ENCODE measurements at places on chromosomes 1 and 21. TPM values are rescaled to one million over a fixed set of nuclear protein-coding genes. Genes with fewer than 3 reads are reported as not detected.

GRCh38 chr1:33433509-33434362 is 2.8 kb upstream of the PHC2 start:
- peak; percentile 20 for DNase-seq

EPHA8 gene
- total RNA-seq, result 0.52 TPM

GABRD gene
- total RNA-seq, result not detected

DNA sequence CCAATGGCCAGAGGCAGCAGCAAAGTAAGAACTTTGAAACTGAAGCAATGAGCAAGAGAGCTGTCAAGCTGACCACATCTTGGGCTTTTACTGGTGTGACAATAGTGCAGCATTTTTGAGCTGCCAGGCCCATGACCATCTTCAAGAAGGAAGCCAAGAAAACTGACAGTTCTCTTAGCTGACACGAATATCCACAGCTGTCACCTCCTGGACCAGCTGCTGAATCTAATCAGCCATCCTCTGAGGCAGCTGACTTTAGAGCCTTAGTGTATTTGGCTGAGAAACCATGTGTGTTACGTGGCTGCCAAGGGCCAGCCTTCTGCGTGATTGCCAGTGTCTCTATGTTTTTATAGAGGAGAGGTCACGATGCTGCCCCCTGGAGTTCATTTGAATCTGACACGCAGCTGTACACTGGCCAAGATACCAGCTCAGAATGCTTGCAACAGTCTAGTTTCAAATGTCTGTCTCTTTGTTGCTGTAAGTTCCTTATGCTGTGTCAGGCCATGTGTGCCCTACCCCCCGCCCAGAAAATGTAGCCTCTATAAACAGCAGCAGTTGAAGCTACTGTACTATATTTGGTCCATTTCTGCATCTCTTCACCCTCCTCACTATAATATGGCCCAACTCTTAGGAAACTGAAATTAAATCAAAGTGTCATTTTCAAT is 39.7 kb downstream of the PALMD start:
- DNase-seq, result peak; percentile 77

ZNF593OS gene
- not detected for total RNA-seq

DNA sequence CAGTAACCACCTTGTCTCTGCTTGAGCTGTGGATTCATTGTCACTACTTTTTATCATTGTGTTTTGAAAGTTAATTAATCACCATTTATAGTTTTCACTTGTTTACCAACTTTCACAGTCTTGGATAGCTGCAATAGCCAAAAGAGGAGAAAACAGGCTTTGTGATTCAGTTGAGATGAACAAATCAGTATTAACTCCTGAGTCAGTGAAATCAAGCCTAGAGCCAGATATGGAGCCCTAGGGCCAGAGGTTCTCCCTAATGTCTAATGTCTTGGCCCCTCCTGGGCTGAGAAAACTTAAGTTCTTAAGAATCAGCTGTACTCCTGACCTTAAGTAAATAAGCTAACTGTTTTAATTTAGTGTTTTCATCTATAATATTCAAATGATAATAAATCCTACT is 228.8 kb downstream of the DNM3 start:
- DNase-seq, result no peak

C1QB gene
- total RNA-seq, result 85.4 TPM

GRCh38 chr1:152111515-152111968 is 3.7 kb downstream of the TCHH start:
- peak; percentile 3 for DNase-seq

DNA sequence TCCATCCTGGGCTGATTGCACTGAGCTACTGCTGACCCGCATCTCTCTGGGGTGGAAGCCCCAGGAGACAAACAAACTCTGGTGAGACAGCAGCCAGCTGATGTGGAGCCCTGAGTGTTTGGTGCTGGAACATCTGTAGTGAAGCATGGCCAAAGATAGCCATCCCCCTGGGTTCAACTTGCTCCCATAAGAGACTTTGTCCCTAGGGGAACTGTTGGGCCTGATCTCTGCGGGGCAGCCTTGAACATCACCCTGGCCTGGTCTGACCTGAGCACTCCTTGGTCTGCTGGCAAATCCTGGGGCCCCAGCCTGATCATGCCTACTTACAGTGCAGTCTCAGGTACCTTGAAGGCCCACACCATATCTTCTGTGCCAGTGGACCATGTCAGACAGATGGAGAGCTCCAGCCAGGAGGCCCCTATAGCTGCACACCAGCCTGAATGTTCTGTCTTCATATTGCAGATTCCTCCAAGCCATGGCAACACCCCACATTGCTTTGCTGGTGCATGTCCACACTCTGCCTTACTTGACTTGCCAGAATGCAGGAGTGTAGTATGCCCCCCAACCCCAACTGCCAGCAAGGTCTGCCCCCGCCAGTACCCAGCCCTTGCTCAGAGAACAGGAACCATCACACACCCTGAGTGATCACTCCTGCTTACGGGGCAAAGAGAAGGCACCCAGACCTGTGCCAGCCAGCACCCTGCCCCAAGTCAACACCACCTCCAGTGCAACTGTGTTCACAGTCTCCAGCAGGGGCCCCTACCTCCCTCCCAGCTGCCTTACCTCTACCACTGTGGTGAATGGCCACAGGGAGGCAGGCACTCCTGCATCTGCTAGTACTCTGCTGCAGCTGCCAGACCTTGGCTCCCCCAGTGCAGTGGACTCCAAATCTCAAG is 690.5 kb upstream of the NR5A2 start:
- DNase-seq, result no peak

PAFAH2 gene
- total RNA-seq, result 46.4 TPM

EPRS1 gene
- total RNA-seq, result 37.6 TPM

- no peak for DNase-seq
These were observed 7.7 kb downstream of the AIM2 start for GRCh38 chr1:159068886-159069285.

FLAD1 gene
- total RNA-seq, result 10.1 TPM

- DNase-seq, result no peak
These were observed 90.9 kb downstream of the RGS7 start for GRCh38 chr1:241266121-241266520.

GRCh38 chr1:27971674-27972073 is 11.9 kb downstream of the XKR8 start:
- no peak for DNase-seq

APCS gene
- 0.99 TPM for total RNA-seq

GRCh38 chr1:12547586-12548225 is 70.3 kb downstream of the DHRS3 start:
- DNase-seq, result no peak

- DNase-seq, result peak; percentile 98
These were observed 15.4 kb upstream of the GPR37L1 start for GRCh38 chr1:202107321-202107761.

IL24 gene
- total RNA-seq, result not detected

DNA sequence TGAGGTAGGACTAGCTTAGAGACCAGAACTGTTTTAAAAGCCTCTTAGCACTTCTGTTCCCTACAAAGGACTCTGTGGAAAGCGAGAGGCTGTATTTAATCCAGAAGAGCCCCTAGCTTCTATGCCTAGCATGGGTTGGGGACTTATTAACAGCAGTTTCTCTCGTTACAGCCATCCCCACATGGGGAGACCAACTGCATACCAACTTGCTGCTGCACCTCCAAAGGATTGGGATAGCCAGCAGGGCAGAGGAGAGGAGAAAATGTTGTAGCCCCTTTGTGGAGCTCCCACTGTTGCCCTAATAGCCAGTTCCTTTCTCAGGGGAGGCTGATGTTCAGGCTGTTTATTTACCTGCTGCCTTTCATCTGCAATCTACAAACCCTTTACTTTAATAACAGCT is 11.0 kb upstream of the CELSR2 start:
- no peak for DNase-seq

DNA sequence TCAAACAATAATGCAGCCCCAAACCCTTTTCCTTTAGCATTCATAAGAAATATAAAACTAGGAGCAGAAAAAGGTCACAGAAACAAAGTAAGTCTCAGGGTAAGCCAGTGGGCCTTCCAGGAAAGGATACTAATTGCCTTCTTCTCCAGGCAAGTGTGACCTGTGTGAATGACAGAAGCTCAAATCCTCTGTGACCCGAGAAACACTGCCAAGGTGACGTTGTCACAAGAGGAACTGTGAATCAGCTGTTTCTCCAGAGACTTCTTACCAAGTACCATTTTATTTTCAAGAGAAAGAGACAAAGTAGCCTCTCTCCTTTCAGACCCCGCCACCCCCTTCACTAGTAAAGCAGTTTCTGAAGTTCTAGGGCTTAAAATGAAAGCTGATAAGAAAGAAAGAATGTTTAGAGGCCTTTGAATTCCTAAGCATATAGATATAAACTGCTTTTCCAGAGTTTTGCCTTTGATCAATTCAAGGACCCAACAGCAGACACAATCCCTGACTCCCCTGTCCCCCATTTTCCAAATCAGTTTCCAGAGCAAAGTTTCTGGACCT is 155.6 kb downstream of the NUF2 start:
- DNase-seq, result no peak

DNA sequence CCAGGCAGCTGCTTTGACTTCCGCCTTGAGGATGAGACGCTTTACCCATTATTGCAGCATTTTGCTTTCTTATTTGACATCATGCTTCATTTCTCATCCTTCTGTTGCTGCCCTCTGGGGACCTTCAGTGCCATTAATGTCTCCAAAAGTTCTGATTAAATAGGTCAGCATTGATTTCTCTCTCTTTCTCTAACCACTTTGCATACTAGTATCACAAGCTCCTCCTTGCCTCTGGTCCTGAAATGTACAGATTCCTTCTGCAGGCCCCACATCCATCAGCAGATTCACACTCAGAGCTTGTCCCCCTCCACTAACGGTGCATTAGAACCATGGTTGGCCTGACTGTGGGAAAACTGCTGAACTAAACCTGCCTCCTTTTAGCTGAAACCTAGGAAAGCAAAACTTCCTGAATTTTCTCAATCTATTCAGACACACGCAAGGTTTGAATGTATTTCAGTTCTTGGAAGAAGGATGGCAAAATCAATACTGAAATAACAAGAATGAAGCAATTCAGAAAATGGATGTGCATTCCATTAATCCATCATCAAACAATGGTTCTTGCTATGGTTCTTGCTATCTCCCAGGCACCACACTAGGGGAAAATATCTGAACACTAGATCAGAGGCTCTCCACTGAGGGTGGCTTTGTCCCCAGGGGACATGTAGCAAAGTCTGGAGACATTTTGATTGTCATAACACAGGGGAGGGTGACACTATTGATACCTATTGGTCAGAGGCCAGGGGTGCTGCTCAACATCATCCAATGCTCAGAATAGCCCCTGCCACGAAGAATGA is 154.5 kb downstream of the PCP4 start:
- no peak for DNase-seq

- DNase-seq, result peak; percentile 60
These were observed 392 bp upstream of the TAGLN2 start for GRCh38 chr1:159925719-159926078.

OPTC gene
- not detected for total RNA-seq

GRCh38 chr1:234489698-234490077 is 10.7 kb upstream of the TARBP1 start:
- no peak for DNase-seq

- DNase-seq, result no peak
These were observed 41.9 kb downstream of the MAB21L3 start for GRCh38 chr1:116152950-116153691.

GRCh38 chr21:34498623-34499022 is 13.4 kb downstream of the KCNE1 start:
- no peak for DNase-seq

- no peak for DNase-seq
These were observed 325.4 kb downstream of the CHRM3 start for GRCh38 chr1:239711768-239712167.

DNA sequence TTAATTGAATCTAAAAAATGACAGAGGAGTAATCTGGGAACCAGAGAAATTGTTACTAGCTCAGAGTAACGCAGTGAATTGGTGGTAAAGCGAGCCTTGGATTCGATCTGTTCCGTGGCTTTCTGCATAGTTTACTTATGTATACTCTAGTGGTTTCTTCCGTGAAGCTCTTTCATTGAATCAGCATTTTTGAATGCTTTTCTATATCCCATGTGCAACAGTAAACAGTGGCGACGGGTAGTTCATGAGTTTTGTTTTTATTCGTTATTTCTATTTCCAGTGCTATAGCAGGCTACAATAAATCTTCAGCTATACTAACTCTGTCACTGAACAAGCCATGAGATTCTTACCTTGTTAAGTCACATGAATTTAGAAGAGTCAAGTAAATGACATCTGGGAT is 14.5 kb upstream of the MAP3K7CL start:
- no peak for DNase-seq

GRCh38 chr1:221961532-221962292 is 219.8 kb upstream of the DUSP10 start:
- peak; percentile 9 for DNase-seq

SPRR2A gene
- not detected for total RNA-seq

SPATA45 gene
- not detected for total RNA-seq

- DNase-seq, result no peak
These were observed 2.5 kb downstream of the AGRN start for GRCh38 chr1:1022302-1023009.
